Trophoblast cell (in vitro differentiated cells and primary cell): ENCODE measurements at places on chromosomes 16 and 17.

DNA sequence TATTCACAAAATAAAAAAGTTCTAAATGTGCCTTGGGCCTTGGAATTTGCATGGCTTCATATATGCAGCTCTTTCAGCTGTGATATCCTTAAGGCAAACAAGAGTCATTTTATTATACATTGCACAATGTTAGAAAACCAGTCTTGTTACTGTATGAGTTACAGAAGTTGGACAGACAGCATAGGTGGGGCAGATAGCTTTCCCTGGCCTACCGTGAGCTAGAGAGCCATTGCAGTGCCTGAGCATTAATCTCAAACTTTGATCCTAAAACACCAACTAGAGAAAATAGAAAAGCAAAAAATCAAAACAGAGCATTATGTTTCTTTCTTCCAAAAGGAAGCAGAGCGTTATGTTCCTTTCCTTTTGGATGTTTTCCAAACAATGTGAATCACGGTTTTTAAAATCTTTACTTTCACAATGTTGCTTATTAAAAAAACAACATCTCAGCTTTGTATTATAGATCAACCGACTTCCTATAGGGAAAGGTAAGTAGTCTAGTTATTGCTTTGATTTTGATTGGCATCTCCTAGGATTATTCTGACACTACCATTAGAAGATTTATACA is 32.2 kb downstream of the ARHGAP44 start:
- DNase-seq = peak; percentile 25
- no peak overlapping the region for H3K4me3 ChIP-seq
- no peaks in the 10 kb centered on the region for H3K4me1 ChIP-seq
- no peaks in the 10 kb centered on the region for H3K36me3 ChIP-seq

DNA sequence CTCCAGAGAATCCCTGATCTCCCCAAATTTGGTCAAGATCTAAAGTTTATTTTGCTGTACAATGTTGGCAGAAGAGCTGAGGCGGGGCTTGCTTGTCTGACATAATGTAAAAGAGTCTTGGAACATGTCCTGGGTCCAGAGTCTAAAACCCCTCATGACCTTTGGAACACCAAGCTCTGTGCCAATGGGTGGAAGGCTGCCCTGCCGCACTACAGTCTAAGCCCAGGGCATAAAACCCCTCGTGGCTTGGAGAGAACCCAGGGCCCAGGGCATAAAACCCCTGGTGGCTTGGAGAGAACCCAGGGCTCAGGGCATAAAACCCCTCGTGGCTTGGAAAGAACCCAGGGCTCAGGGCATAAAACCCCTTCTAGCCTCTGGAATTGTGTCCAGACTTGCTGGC is 36.7 kb downstream of the CCDC57 start:
- no peak for DNase-seq
- H3K4me3 ChIP-seq = no peak overlapping the region
- H3K27ac ChIP-seq = no peak overlapping the region
- no peaks in the 10 kb centered on the region for H3K27me3 ChIP-seq
- peaks cover 4% of the 10 kb centered on the region for H3K4me1 ChIP-seq

DNA sequence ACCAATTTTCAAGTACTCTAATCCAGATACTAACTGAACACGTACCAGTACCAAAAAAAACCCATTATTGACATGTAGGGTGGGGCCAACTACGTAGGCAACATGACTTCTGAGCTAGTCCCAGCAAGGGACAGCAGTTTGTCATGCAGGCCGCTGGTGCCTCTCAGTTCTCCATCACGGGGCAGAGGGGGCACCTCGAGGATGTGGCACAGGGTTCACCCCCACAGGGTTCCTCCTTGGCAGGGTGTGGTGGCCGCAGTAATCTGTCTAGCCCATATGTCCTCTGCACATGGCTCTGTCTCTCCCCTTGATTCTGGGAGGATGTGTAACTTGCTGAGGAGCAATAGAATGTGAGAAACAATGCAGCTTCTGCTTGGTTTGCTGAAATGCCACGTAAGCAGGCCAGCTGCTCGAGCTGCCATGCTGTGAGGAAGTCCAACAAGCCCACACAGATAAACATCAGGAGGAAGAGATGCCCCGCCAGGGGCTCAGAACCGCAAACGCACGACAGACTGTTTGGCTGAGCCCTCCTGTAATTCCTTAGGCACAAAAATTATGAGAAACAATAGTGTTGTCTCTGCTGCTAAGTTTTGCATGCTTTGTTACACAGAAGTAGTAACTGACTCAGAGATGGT is 62.4 kb downstream of the NT5M start:
- H3K27ac ChIP-seq = no peak overlapping the region
- H3K27me3 ChIP-seq = no peaks in the 10 kb centered on the region
- H3K36me3 ChIP-seq = no peaks in the 10 kb centered on the region
- no peaks in the 10 kb centered on the region for H3K4me1 ChIP-seq
- DNase-seq = no peak
- no peak overlapping the region for H3K4me3 ChIP-seq

- no peaks in the 10 kb centered on the region for H3K36me3 ChIP-seq
- H3K27me3 ChIP-seq = peaks cover 18% of the 10 kb centered on the region
- peaks cover 25% of the 10 kb centered on the region for H3K4me1 ChIP-seq
- H3K27ac ChIP-seq = no peak overlapping the region
- peak overlapping the region; percentile 74 for H3K4me3 ChIP-seq
Measured at GRCh38 chr17:7440834-7441195, 1.5 kb downstream of the FGF11 start.

DNA sequence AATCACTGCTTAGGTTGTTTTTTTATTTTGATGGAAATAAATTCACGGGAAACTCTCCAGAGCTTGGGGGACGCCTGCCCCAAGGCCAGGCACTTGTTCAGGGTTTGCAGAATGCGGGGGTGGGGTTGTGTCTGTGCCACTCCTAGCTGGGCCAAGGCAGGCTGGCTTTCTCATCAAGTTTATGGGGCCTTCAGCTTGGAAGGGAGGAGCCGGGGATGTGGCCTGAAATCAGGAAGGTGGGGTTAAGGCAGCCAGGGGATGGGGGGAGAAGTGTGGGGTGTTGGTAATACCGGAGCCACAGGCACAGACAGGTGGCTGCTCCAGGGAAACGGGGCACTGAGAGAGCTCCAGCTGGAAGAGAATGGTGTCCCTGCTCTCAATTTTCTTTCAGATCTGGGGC is 1.7 kb upstream of the CHAD start:
- H3K4me1 ChIP-seq = peaks cover 4% of the 10 kb centered on the region
- H3K27me3 ChIP-seq = peaks cover 2% of the 10 kb centered on the region

GRCh38 chr17:51427323-51427811 is 167.0 kb downstream of the UTP18 start:
- no peaks in the 10 kb centered on the region for H3K27me3 ChIP-seq
- H3K4me1 ChIP-seq = peaks cover 6% of the 10 kb centered on the region
- no peak overlapping the region for H3K4me3 ChIP-seq
- H3K27ac ChIP-seq = no peak overlapping the region

DNA sequence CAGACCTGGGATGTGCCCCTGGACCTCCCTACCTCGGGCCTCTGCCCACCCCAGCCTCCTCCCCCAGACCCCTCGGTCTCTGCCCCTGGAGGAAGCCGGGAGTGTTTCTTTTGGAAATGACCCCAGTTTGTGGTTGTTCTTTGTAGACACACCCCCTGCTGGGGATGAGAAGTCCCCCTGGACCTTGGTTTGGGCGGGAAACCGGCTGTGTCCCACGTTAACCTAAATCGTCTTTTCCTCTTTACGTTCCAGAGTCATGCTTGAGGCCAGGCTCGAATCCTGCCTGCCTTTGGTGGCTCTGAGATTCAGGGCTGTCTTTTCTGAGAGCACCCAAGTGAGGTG is 116.6 kb downstream of the METRNL start:
- no peaks in the 10 kb centered on the region for H3K4me1 ChIP-seq
- H3K36me3 ChIP-seq = no peaks in the 10 kb centered on the region
- no peaks in the 10 kb centered on the region for H3K27me3 ChIP-seq
- no peak for DNase-seq

DNA sequence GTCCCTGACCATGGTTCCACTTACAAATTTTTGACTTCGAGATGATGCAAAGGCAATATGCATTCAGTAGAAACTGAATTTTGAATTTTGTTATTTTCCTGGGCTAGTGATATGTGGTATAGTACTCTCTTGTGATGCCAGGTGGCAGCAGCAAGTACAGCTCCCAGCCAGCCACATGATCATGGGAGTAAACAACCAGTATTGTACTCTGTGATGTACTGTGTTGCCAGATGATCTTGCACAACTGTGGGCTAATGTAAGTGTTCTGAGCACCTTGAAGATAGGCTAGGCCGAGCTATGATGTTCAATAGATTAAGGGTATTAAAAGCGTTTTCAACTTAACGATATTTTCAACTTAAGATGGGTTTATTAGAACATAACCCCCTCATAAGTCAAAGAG is 250.8 kb downstream of the STX8 start:
- H3K36me3 ChIP-seq = no peaks in the 10 kb centered on the region
- no peak for DNase-seq
- no peak overlapping the region for H3K4me3 ChIP-seq

DNA sequence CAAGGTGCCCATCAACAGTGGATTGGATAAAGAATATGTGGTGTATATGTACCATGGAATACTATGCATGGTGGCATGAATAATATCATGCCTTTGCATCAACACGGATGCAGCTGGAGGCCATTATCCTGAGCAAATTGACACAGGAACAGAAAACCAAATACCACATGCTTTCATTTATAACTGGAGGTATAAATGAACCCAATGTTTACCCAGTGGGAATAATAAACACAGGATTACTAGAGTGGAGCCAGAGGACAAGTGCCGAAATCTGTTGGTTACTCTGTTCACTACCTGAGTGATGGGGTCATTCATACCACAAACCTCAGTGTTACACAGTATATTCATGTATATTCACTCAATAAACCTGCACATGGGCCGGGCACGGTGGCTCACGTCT is 125.2 kb downstream of the CDH11 start:
- peaks cover 32% of the 10 kb centered on the region for H3K36me3 ChIP-seq
- no peaks in the 10 kb centered on the region for H3K27me3 ChIP-seq
- no peak overlapping the region for H3K27ac ChIP-seq
- H3K4me3 ChIP-seq = no peak overlapping the region
- no peak for DNase-seq
- no peaks in the 10 kb centered on the region for H3K4me1 ChIP-seq

DNA sequence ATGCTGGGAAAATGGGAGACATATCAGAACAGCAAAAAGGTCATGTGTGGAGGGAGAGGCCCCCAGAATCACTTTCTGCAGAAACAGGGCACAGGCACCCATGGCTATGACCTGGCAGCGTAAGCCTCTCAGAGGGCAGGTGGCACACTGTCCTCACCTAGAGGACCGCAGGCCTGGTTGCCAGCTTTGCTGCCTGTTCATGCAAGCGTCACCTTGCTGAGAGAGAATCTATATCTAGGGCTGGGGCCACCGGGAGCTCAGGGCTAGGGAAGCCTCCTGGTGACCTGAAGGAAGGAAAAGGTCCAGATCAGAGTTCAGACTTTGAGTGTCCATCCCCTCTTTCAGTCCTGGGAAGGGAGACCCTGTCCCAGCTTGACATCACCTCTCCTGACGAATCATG is 78.7 kb downstream of the GOSR1 start:
- H3K4me1 ChIP-seq = peaks cover 10% of the 10 kb centered on the region
- H3K27ac ChIP-seq = no peak overlapping the region
- DNase-seq = no peak
- H3K27me3 ChIP-seq = no peaks in the 10 kb centered on the region
- H3K4me3 ChIP-seq = no peak overlapping the region

DNA sequence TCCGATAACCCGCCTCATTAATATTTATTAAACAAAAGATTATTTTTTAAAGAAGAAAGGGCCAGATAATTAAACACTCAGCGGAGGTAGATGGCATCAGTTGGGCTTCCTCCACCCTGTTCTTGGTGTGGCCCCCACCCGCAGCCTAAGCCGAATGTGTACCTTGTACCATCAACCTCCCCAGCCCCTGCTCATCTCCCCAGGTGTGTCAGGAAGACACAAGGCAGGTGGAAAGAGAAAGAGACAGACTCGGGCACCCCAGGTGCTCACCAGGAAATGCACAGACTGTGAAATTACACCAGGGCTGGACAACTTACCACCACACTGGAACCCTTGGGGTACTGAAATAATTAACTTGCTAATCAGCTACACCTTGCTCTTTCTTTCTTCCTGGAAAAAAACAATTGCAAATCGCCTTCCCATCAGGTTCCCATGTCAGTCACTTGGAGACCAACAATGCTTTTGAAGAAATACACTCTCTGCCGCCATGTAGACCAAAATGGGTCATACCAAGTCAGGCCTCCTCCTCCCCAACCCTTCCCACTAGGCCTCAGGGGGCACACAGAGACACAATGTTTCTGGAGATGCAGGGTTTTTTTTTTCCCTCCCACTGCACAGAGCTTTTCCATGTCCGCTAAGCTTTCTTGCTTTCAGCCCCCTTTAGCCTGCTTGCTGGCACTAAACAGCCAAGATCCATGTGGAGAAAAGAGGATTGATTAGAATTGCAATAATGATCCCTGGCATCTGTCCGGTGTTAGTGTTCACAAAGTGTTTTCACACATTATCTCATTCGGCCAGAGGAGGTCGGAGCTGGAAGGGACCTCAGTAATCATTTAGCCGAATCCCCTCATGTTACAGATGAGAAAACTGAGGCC is 8.6 kb upstream of the LHX1 start:
- DNase-seq = no peak
- H3K4me3 ChIP-seq = no peak overlapping the region
- H3K27me3 ChIP-seq = peaks cover 44% of the 10 kb centered on the region
- H3K4me1 ChIP-seq = peaks cover 17% of the 10 kb centered on the region
- H3K36me3 ChIP-seq = no peaks in the 10 kb centered on the region

- H3K27ac ChIP-seq = no peak overlapping the region
- peaks cover 12% of the 10 kb centered on the region for H3K27me3 ChIP-seq
- H3K4me1 ChIP-seq = peaks cover 2% of the 10 kb centered on the region
- no peak for DNase-seq
- no peaks in the 10 kb centered on the region for H3K36me3 ChIP-seq
Measured at GRCh38 chr16:24609417-24609739, 70.0 kb downstream of the RBBP6 start.

- peak overlapping the region; percentile 85 for H3K4me3 ChIP-seq
- H3K36me3 ChIP-seq = peaks cover 12% of the 10 kb centered on the region
- no peaks in the 10 kb centered on the region for H3K27me3 ChIP-seq
- H3K27ac ChIP-seq = peak overlapping the region; percentile 57
- peak; percentile 19 for DNase-seq
Measured at GRCh38 chr16:88533932-88534637, 36.1 kb upstream of the ZC3H18 start.
